Renal cortex interstitium (tissue), 15 donors: ENCODE measurements at places on chromosomes 6 and 20. TPM values are rescaled to one million over a fixed set of nuclear protein-coding genes. Genes with fewer than 3 reads are reported as not detected.

The APOBEC2 gene
- polyA plus RNA-seq: 0.82 TPM

The TAAR8 gene
- polyA plus RNA-seq: not detected

DNA sequence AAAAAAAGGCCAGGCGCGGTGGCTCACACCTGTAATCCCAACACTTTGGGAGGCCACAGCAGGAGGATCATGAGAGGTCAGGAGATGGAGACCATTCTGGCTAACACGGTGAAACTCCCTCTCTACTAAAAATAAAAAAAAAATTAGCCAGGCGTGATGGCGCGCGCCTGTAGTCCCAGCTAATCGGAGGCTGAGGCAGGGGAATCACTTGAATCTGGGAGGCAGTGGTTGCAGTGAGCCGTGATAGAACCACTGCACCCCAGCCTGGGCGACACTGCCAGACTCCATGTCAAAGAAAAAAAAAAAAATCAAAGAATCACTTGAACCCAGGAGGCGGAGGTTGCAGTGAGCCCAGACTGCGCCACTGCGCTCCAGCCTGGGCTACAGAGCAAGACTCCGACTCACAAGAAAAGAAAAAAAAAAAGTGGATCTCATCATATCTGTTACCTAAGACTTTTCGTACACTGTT, 4.2 kb downstream of the RBM39 start:
- DNase-seq: no peak

GRCh38 chr20:16054985-16055384, 518.3 kb downstream of the KIF16B start:
- DNase-seq: no peak

GRCh38 chr6:167137881-167138280, 15.0 kb downstream of the CCR6 start:
- no peak for DNase-seq

- no peak for DNase-seq
Measured at GRCh38 chr20:57378107-57378506, 13.1 kb upstream of the RBM38 start.

DNA sequence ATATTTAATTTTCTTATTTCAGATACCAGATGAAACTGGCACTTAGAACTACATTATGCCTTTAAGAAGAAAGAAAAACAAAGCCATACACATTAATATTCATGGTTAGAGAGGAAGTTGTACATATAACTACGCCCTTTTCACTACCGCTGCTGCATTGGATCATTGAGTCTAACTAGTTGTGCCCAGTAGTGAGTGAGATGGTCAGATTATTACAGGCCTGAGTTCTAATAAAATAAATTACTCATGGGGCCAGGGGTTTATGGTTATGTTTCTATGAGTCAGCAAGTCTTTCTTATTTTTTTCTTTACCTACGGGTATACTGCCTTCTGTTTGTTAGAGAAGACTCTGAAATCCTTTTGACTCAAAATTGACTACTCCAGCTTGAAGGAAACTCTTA, 11.5 kb downstream of the RIOK1 start:
- no peak for DNase-seq

The HMGN3 gene
- 319 TPM for polyA plus RNA-seq

The DNAAF9 gene
- polyA plus RNA-seq: 25.4 TPM

DNA sequence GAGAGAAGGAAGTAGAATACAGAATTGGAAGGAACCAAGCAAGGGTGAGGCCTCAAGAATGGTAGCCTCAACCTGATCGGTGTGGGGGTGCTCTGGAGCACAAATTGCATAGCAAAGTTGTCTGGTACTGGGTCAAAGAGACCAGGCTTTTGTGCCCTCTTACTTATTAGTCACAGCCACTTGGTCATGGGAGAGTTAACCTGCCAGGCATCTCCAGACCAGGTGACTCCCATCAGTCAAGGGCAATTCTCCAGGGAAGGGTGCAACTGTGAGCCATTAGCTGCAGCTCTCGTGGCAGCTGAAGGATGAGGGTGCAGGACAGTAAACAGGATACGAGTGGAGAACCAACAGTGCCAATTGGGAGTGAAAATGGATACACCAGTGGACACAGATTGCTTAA, 47.7 kb upstream of the PLCB4 start:
- DNase-seq: no peak

The NKX2-2 gene
- polyA plus RNA-seq: not detected

GRCh38 chr6:15904651-15905376, 224.1 kb upstream of the MYLIP start:
- no peak for DNase-seq

- DNase-seq: no peak
Measured at GRCh38 chr6:43715056-43715788, 27.6 kb upstream of the MRPS18A start.

The TCP11 gene
- 3.2 TPM for polyA plus RNA-seq

GRCh38 chr20:20548527-20549266, 163.7 kb downstream of the RALGAPA2 start:
- no peak for DNase-seq
